Mesenchymal stem cell (in vitro differentiated cells and primary cell): ENCODE measurements at places on chromosomes 1 and 21.
A peak's percentile ranks its signal among the peaks of the same experiment; 100 is the strongest.

DNA sequence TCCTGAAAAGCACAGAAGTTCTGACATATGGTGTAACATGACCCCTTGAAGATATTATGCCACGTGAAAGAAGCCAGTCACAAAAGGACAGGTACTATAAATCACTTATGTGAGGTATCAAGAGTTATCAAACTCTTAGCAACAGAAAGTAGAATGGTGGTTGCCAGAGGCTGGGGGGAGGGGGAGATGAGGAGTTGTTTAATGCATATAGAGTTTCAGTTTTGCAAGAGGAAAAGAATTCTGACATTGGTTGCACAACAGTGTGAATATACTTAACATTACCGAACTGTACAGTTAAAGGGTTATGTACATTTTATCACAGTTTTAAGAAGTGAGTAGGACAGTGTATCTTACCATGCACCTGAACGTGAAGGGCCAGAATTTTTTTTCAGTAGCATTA, 80.0 kb downstream of the USP25 start:
- DNase-seq, result peak; percentile 49

- DNase-seq, result no peak
Measured at GRCh38 chr1:44592208-44593145, 81.8 kb downstream of the TMEM53 start.

DNA sequence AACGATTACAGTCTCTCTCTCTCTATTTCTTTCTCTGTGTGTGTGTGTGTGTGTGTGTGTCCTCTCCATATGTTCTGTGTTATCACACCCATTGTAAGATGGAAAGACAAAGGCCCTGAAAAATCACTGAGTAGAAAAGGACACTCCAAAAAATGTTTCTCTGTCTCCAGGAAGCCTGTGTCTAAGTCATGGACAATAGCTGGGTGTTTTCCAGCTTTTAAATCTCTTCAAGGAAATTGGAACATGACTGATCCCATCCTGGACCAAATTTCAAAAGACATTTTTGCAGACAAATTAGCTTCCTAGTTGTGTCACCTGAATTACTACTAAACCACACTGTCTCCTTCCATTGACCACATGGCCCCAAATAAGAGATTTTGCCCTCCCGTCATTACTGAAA, 31.0 kb upstream of the LMX1A start:
- no peak for DNase-seq

DNA sequence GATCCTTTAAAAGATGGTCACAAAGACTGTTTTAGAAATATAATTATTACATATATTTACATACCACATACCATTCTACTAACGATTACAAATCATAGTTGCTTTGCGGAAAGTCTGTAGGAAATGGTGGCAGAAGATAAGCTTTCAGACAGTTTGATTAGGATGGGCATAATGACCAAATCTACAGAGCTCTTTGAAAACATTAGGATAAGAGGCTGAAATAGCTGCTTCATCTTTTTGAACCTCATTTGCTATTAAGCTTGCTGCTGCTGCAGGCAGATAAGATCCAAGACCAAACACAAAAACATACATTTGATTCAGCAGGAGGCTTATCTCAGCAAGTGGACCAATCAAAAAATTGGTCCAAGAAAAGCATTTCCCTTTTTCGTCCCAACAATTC, 47.1 kb downstream of the DDAH1 start:
- no peak for DNase-seq

- no peak for DNase-seq
Measured at GRCh38 chr1:43305926-43306687, 5.3 kb downstream of the TIE1 start.
